Immature natural killer cell (primary cell): ENCODE measurements at places on chromosomes 3 and 15.

- peak overlapping the region; percentile 27 for H3K4me3 ChIP-seq
- peak overlapping the region; percentile 84 for H3K27ac ChIP-seq
- no peaks in the 10 kb centered on the region for H3K36me3 ChIP-seq
- no peaks in the 10 kb centered on the region for H3K27me3 ChIP-seq
Observed at GRCh38 chr15:60667925-60668324, 189.0 kb upstream of the ICE2 start.

GRCh38 chr15:82139823-82140268 lies 94.0 kb upstream of the MEX3B start:
- H3K36me3 ChIP-seq = peaks cover 24% of the 10 kb centered on the region
- no peaks in the 10 kb centered on the region for H3K4me1 ChIP-seq
- DNase-seq = no peak
- H3K4me3 ChIP-seq = no peak overlapping the region
- no peak overlapping the region for H3K27ac ChIP-seq

DNA sequence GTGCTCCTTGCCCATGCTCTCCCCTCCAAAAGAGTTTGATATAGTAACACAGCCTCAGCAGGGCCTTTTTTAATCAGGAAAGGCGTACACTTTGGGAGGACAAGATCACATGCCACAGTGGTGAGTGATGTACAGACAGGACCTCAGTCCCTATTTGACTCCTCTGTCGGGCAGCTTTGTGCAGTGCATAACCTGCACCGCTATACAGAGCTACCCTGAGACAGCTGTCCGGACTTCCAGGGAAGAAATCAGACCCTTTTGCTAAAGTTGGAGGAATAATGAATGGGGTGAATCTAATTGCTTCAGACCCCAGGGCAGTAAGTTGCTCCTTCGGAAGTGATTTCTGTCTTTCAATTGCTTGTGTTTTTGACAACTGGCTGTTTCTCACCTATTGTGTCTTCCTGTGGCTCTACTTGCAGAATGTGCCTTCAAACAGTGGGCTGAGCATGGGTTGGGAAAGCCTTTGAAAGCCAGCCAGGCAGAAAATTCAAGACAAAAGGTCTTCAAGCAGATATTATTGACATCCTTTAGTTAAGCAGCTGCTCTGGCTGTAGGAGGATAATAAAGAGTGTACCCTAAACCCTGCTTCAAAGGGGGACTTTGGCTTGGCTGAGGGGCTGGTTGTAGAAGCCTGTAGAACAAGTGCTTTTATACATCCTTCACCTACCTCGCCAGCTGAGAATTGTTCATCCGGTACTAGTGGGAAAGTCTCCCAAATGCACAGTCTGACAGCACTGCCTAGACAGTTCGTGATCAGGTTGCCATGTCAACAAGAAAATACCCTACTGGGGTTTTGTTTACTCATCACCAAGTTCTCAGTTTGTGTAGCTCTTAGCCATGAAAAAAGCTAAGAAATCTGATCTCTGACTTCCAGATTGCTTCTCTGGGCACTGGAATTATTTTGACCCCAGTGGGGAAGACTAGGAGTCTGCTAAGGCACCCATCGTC lies 35.1 kb downstream of the SNTN start:
- no peaks in the 10 kb centered on the region for H3K27me3 ChIP-seq
- no peak overlapping the region for H3K27ac ChIP-seq
- DNase-seq = no peak
- no peaks in the 10 kb centered on the region for H3K36me3 ChIP-seq
- H3K4me3 ChIP-seq = no peak overlapping the region
- no peaks in the 10 kb centered on the region for H3K4me1 ChIP-seq

DNA sequence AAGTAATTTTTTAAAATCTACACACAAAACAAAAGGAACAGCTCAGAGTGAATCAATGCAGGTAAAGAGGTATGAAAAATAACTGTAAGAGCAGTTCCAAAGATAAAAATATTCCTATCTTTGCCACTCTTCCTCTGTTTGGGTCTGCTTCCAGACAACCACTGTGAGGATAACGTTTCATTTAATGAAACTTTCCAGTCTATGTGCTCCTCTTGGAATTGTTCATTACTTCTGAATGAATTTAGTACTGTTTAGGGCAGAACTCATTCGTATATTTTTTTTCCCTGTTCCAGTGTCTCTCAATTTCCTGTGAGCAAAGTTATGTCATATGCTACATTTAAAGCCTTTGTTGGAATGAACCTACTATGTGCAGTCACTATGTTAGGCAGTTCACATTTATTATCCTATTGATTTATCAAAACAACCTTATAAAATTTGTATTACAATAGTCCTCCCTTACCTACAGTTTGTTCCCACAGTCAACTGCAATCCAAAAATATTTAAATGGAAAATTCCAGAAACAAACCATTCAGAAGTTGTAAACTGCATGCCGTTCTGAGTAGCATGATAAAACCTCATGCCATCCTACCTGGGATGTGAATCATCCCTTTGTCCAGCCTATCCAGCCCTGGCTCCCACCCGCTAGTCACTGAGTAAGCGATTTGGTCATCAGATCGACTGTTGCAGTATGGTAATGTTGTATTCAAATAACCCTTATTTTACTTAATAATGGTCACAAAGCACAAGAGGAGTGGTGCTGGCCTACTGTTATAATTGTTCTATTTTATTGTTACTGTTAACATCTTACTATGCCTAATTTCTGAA lies 98.1 kb downstream of the TMCC1 start:
- H3K4me3 ChIP-seq = no peak overlapping the region
- no peaks in the 10 kb centered on the region for H3K36me3 ChIP-seq
- DNase-seq = no peak
- no peak overlapping the region for H3K27ac ChIP-seq
- H3K27me3 ChIP-seq = no peaks in the 10 kb centered on the region

DNA sequence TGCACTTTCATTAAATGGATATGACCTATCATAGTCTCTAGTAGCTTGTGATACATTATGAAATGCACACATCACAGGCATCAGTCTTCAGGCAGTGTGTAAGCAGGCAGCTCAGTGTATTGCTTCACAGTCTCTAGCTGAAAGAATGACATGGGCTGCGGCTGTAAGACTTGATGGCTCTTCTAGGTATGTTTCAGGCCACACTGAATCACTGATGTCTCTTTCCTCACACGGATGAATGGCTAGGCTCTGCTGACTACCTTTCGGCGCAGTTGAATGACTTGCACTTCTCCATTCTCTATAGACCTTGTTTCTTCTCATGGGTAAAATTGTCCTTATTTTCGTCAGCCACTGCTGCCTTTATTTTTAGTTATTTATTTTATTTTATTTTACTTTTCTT lies 15.4 kb downstream of the APH1B start:
- H3K27me3 ChIP-seq = no peaks in the 10 kb centered on the region
- H3K36me3 ChIP-seq = peaks cover 10% of the 10 kb centered on the region
- no peak for DNase-seq
- H3K4me1 ChIP-seq = peaks cover 30% of the 10 kb centered on the region
- no peak overlapping the region for H3K4me3 ChIP-seq

DNA sequence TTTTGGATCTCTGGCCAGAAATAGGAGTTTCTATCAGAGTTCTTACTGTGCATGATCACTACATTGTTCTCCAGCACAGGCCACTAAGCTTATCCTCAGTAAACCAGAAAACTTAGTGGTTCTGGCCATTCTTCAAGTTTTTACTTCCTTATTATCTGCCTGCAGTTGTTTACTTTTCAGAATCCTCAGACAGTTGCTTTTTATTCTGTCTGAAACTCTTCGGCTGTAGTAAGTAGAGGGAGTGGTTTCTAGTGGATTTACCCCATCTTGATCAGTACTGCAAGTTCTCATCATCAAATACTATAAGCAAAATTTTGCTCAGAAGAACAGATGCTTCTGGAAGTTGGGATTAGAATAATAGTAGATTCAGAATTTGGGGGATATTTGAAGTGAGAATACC lies 193.0 kb upstream of the RARB start:
- H3K27me3 ChIP-seq = peaks cover 4% of the 10 kb centered on the region
- no peaks in the 10 kb centered on the region for H3K4me1 ChIP-seq
- DNase-seq = no peak
- no peak overlapping the region for H3K4me3 ChIP-seq
- H3K27ac ChIP-seq = no peak overlapping the region
- no peaks in the 10 kb centered on the region for H3K36me3 ChIP-seq

DNA sequence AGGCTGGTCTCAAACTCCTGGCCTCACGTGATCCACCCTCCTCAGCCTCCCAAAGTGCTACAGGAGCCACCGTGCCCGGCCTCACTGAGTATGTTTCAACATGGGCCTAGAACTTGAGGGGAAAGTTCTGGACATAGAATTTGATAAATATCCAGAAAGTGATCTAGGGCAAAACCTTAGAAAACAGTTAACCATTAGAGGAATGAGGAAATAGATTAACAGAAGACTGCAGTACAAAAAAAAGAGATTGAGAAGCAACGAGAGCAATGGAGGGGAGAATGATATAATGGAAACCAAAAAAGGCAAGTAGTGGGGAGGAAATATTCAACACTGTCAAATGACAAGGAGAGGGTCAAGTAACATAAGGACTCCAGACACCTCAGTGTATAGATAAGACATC lies 191.5 kb downstream of the PLCH1 start:
- H3K27ac ChIP-seq = no peak overlapping the region
- no peaks in the 10 kb centered on the region for H3K27me3 ChIP-seq
- no peaks in the 10 kb centered on the region for H3K36me3 ChIP-seq
- H3K4me3 ChIP-seq = no peak overlapping the region
- no peak for DNase-seq
